ENCODE measurements at places on chromosomes 6 and 20.

- no peak for DNase-seq
Measured at GRCh38 chr6:21402368-21402767, 191.2 kb upstream of the SOX4 start.

DNA sequence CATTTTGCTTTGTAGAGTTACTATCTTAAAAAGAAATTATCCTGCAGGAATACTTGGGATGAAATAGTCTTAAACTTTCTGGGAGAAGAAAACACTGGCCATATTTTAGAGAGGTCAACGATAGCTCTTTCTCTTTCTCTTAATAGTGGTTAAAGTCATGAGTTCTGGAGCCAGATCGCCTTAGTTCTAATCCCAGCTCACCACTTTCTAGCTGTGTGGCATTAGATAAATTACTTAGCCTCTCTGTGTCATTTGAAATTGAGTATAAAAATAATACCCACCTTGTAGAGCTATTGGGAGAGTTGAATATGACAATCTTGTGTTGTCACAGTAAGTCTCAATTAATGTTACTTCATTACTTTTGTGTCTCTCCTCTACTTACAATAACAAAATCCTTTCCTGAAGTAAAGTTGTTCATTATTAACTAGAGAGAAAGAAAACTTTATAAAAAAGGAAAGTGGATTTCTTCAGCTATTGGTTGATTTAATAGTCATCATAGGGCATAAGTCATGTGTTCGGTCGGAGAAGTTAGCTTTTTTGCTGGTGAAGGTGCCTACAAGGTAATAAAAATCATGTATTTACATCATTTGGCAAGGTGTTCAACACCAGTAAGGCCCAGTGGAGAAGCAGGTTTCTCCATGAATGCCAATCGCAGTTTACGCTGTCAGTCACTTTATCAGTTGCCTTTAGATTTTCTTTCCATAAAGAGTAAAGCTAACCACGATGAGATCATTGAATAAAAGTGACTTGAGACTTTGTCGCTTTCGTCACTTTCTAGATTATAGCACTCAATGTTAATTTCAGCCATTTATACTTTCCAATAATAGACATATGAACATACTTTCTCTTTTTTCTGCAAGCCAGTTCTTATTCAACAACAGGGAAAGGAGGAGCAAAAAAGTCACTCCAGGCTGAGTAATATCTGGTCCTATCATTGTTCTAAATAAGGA is 2.0 kb downstream of the NEDD9 start:
- no peak for DNase-seq

DNA sequence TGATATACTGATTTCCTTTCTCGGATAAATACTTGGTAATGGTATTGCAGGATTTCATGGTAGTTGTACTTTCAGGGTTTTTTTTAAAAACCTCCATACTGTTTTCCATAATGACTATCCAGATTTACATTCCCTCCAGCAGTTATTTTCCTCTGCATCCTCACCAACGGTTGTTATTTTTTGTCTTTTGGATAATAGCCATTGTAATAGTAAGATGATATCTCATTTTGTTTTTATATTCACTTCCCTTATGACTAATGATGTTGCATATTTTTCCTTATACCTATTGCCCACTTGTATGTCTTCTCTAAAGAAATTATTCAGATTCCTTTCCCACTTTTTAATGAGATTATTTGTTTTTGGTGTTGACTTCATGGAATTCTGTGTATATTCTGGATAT is 231.0 kb downstream of the MEI4 start:
- no peak for DNase-seq

DNA sequence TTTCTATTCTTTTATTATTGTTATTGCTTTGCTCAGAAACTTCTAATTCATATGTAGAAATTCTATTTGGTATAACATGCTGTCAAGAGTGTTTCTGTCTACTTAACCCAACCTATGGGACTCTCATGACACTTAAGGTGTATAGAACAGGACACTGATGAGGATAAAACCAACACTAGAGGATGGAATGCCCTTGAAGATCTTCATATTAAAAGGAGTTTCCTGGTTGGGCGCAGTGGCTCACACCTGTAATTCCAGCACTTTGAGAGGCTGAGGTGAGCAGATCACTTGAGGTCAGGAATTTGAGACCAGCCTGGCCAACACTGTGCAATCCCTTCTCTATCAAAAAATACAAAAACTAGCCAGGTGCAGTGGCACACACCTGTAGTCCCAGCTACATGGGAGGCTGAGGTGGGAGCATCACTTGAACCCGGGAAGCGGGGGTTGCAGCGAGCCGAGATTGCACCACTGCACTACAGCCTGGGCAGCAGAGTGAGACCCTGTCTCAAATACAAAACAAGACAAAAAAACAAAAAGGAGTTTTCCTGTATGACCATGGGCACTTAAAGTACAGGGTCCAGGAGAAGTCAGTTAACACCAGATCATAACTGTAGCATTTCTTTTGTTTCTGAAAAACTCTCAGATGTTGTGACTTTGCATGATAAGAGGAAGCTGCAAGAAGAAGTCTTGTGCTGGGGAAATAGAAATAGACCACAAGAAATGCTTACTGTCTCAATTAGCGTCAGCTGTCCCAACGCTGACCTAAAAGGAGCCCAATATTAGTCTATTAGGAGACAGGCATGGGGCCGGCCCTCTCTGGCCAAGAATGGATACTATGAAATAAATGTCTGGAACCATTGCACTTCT is 38.9 kb upstream of the CD2AP start:
- no peak for DNase-seq

- DNase-seq, result no peak
Measured at GRCh38 chr6:14707276-14707675, 538.6 kb upstream of the JARID2 start.

- no peak for DNase-seq
Measured at GRCh38 chr6:33683051-33683571, 28.4 kb downstream of the UQCC2 start.

DNA sequence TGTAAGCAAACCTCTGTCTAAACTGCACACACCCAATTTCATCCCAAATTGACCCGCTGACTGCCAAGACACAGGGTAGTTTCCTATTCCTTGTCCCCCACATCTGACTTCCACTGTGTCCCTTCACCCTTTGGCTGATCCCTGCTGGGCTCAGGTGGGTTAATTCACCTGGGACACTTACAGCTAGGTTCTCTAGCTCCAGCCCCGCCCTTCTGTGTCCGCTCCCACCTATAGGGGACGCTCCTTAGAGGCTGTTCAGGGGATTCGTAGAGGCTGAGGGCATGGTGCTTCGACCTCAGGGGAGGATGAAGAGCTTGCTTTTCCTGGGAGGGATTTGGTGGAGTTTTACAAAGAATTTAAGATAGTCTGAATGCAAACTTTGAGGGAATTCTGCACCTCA is 4.0 kb upstream of the CD93 start:
- DNase-seq, result no peak

- no peak for DNase-seq
Measured at GRCh38 chr20:37123441-37123840, 27.6 kb upstream of the RBL1 start.

- no peak for DNase-seq
Measured at GRCh38 chr20:21191839-21192238, 66.0 kb downstream of the KIZ start.

- no peak for DNase-seq
Measured at GRCh38 chr6:137297887-137298286, 78.7 kb upstream of the IFNGR1 start.

DNA sequence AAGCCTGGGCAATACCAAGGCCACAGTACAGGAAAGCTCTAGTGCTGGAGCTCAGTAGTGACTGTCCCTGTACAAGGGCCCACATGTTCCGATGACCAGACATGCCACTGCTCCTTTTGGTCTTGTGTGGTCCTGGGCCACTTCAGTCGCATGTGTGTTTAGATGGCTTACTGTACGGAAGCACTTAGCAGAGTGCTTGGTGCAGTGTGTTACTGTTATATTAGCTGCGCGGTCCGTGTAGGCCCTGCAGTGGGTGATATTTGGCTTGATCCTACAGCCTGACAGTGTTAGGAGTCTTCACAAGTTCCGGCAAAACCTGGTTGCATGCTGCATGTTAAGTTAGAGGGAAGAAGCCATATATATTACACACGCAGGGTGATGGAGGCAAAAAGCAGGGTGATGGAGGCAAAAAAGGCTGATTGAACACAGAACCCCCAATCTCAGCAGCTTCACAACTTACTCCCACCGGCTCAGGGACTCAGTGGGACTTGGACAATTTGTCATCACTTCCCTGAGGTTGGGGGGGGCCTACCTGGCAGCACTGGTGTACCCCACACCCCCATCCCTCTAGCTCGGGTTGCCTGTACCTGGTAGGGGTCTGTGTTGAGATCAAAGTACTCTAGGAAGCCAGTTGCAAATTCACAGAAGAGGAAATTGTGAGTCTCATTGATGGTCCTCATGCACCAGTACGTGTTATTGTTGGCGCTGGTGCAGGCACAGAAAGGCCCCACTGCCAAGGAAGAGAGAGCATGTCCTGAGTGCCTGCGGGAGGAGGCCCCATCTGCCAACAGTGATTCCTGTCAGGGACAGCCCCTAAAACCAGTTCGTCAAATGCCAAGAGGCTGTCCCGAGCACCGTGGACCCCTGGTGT is 122.6 kb downstream of the SULF2 start:
- no peak for DNase-seq

- no peak for DNase-seq
Measured at GRCh38 chr6:18352001-18352400, 35.1 kb upstream of the RNF144B start.

- no peak for DNase-seq
Measured at GRCh38 chr6:39978240-39978639, 44.0 kb upstream of the MOCS1 start.

- DNase-seq, result no peak
Measured at GRCh38 chr6:11076540-11076939, 17.1 kb upstream of the SMIM13 start.

DNA sequence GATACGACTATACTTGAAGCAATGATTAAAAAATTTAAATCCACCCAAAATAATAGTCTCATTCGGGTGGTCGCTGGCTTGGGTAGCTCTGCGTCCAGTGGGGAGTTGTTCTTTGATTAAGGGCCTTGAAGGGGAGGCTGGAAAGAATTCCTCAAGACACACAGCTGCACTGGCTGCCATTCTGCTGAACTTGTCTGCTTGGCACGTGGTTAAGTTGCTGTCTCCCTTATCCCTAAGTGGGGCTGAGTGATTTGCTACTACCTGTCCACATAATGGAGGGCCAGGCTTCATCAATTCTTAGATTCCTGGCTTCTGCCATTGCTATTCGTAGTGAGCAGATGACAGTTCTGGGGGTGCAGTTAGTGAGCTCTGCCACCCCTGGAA is 98.5 kb downstream of the GMPR start:
- DNase-seq, result no peak

Data from CD4-positive, CD25-positive, alpha-beta regulatory T cell (primary cell).